ENCODE measurements at places on chromosomes 1 and 21.

DNA sequence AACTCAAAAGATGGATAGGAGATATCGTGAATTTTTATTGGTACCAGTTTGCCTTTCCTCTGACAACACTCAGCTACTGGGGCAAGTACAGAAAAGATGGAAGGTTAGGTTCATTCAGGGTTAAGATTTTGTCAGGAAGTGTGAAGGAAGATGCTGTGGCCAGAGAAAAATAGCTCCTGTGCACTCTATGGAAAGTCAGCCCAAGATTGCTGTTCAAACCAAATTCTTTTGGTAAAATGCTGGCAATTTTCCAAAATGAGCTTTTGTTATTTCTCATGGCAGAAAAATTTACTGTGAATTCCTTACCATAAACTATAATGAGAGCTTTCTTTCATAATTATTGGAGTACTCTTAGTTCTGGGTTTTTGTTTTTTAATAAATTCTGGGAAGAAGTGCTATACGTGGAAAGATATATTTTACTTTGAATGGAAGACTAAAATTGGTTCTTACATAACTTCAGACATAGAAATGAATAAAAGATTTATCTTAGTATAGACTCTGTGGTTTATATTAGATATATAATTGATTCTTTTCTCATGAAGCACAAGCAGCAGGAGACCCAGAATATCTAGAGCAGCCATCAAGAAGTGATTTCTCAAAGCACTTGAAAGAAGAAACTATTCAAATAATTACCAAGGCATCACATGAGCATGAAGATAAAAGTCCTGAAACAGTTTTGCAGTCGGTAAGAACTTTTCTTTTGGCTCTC lies 112.2 kb downstream of the USP25 start:
- ATAC-seq, result no peak

- no peak for ATAC-seq
These were observed 58.9 kb downstream of the TNFSF18 start for GRCh38 chr1:172991674-172992400.

- ATAC-seq, result no peak
These were observed 146.4 kb downstream of the GREM2 start for GRCh38 chr1:240465531-240465940.

DNA sequence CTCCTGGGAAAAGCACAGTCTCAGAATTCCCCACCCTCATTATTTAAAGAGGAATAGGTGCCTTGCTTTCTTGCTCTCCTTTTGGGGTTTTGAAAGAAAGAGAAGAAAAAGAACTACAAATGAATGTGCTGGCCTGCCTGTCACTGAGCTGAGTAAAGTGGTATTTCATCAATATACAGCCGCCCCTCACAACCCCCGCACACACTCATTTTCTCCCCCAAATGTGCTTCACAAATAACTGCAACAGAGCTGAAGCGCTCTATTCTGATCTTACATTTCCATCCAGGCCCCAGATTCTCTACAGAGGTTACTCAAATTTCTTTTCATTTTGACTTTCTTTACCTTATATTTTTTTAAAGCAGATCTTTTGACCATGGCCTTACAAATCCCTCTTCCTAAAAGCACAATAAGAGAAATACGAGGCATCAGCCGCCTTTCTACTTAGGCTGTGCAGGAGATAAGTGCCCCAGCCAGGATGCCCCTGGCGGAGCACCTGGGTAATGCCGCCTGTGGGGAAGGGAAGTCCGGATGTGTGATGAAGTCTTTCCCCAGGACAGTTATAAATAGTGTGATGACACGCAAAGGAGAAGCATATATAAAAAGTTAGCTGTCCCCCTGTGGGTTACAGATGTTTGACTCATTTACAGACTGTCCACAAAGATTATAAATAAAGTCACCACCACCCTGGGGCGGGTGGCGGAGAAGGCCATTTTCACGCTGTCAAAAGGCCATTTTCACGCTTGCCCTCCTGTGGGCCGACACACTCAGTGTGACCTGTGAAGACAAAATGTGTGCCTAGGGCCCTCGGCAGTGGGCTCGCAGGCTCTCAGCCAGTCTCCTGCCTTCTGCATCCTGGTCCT lies 6.5 kb downstream of the KCNN3 start:
- ATAC-seq, result peak; percentile 54

- ATAC-seq, result no peak
These were observed 14.6 kb downstream of the EFCAB7 start for GRCh38 chr1:63537940-63538339.

DNA sequence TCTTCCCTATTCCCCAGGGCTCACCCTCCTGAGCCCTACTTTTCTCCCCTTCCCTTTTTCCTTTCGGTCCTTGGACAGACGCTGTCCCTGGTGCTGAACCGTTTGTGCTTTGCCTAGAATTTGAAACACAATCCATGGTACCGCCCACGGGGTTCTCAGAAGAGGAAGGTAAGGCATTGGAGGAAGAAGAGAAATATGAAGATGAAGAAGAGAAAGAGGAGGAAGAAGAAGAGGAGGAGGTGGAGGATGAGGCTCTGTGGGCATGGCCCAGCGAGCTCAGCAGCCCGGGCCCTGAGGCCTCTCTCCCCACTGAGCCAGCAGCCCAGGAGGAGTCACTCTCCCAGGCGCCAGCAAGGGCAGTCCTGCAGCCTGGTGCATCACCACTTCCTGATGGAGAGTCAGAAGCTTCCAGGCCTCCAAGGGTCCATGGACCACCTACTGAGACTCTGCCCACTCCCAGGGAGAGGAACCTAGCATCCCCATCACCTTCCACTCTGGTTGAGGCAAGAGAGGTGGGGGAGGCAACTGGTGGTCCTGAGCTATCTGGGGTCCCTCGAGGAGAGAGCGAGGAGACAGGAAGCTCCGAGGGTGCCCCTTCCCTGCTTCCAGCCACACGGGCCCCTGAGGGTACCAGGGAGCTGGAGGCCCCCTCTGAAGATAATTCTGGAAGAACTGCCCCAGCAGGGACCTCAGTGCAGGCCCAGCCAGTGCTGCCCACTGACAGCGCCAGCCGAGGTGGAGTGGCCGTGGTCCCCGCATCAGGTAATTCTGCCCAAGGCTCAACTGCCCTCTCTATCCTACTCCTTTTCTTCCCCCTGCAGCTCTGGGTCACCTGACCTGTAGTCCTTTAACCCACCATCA lies 10.4 kb downstream of the BCAN start:
- no peak for ATAC-seq

DNA sequence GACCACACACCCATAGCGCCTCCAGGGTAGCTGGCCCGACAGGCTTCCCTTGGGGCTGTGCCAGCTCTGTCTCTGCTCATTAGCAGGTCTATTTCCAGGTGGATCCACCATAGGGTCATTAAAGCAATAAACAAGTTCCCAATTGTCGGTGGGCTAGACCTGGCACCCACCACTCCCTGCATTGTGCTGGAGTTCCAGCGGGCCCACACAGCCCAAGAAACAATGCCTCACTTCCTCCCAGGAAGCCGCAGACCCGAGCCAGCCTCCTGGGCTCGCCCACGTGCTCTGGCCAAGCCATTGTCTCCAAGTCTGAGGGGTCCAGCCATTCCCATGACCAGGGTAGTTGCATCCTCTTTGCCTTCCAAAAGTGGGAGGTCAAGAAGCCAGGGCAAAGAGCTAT lies 27.5 kb upstream of the SOX13 start:
- no peak for ATAC-seq

DNA sequence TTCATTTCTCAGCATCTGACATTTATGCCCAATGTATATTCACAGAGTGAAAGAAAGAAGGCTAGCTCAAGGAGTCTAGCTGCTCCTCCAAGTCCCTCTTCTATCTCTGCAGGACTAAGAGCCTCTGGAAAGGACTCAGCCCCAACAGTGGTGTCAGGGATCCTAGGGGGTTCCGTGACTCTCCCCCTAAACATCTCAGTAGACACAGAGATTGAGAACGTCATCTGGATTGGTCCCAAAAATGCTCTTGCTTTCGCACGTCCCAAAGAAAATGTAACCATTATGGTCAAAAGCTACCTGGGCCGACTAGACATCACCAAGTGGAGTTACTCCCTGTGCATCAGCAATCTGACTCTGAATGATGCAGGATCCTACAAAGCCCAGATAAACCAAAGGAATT lies 3.7 kb downstream of the LY9 start:
- no peak for ATAC-seq

Measured in activated CD4-positive, CD25-positive, alpha-beta regulatory T cell treated with anti-CD3 and anti-CD28 coated beads, Interleukin-2, amount 50 U/mL, for 24 hours (primary cell).